Hepatic stellate cell (primary cell): ENCODE measurements at places on chromosomes 3 and 15.

DNA sequence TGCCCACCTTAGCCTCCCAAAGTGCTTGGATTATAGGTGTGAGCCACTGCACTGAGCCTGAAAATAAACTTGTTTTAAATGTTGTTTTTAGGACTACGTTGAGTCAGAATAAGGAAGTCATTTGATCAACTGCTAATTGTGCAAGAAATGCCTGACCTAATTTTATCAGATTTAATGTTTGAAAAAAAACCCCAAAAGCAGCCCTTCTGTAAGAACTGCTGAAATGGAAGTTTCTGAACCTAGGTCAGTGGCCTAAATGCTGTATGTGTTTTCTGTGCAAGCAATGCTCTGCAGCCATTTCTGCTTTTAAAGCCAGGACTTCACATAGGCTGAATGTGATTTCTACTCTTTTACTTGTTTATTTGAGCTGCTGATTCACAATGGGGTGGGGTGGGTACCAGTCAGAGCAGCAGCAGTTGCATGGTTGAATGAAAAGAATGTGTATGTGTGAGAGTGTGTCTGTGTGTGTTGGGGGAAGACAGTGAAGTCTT lies 6.6 kb downstream of the GPX1 start:
- DNase-seq = peak; percentile 92

GRCh38 chr3:129602309-129602708 lies 4.2 kb downstream of the PLXND1 start:
- no peak for DNase-seq

GRCh38 chr15:50907601-50908208 lies 778 bp upstream of the AP4E1 start:
- no peak for DNase-seq

DNA sequence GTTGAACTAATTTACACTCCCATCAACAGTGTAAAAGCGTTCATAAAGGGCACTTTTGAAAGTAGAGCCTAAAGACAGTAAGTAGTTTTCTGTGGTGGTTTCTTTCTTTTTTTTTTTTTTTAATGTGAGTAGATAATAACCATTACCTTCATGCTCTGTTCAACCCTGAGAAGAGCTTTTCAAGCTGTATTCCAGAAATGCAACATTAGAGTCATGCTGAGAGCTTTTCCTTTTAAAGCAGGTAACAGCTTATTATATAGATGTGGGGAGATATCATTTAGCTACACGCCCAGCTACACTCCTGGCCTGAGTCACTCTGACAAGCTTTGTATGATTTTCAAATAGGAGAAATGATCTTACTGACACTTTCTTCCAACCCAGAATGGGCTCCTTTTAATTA lies 96.2 kb upstream of the ARHGEF26 start:
- no peak for DNase-seq

GRCh38 chr3:134708671-134709070 lies 57.8 kb upstream of the KY start:
- no peak for DNase-seq

DNA sequence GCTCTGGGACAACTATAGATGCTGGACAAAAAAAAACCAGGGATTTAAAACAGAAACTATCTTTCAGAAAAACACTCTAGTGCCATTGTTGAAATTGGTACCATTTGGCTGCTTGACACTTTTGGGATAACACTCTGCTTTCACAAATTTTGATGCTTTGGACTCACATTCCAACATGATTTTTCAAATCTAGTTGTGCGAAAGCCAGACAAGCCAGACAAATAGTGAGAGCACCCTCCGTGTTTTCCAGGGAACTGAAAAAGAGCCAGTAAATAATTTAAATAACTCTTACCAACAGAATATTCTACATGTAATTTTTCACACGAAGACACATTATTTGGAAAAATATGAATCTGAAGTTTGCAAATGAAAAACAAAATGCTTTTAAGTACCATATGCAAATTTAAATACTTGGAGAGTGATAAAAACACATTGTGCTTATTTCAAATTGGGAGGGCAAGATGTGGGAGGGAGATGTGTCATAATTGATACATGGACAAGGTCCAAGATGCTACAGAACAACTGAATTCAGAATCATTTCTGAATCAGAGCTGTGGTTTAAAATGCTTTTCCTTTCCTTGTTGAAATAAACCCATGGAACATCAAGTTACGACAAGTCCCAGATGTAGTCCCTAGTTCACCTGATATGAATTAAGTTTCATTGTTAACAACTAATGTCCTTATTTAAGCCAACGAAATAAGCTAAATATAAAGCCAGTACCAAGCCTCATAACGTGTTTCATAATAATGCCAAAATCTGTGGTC lies 144.2 kb upstream of the SOX2 start:
- DNase-seq = no peak

DNA sequence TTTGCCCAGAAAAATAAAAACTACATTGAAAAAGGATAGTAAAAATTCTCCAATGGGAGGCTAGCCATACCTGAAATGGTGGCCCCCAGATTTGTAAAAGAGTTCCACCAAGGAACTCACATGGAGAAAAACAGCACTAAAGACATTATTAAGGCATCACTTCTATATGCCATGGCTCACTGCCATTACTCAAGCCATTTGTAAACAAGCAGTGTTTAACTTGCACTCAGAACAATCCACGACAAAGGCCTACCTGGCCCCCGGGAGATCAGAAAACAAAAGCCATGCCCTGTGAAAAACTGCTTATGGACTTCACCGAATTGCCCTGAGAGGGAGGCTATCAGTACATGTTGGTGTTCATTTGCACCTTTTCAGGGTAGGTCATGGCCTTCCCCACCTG lies 19.6 kb downstream of the CCR8 start:
- DNase-seq = no peak

- no peak for DNase-seq
These were observed 171.8 kb downstream of the POTEB3 start for GRCh38 chr15:21268436-21268940.

DNA sequence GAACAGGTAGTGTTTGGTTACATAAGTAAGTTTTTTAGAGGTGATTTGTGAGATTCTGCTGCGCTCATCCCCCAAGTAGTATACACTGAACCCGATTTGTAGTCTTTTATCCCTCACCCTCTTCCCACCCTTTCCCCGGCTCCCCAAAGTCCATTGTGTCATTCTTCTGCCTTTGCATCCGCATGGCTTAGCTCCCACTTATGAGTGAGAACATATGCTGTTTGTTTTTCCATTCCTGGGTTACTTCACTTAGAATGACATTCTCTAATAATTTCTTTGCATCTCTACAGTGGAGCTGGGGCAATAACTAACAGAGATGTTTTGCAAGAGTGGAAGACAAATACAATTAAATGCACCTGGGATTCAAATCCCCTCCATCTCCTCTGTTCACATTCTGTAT lies 93.2 kb downstream of the TP63 start:
- no peak for DNase-seq

- no peak for DNase-seq
These were observed 52.6 kb downstream of the CCK start for GRCh38 chr3:42213417-42213816.

- DNase-seq = no peak
These were observed 9.8 kb downstream of the CSK start for GRCh38 chr15:74791667-74792066.

- no peak for DNase-seq
These were observed 20.4 kb downstream of the SYNM start for GRCh38 chr15:99125061-99125891.

DNA sequence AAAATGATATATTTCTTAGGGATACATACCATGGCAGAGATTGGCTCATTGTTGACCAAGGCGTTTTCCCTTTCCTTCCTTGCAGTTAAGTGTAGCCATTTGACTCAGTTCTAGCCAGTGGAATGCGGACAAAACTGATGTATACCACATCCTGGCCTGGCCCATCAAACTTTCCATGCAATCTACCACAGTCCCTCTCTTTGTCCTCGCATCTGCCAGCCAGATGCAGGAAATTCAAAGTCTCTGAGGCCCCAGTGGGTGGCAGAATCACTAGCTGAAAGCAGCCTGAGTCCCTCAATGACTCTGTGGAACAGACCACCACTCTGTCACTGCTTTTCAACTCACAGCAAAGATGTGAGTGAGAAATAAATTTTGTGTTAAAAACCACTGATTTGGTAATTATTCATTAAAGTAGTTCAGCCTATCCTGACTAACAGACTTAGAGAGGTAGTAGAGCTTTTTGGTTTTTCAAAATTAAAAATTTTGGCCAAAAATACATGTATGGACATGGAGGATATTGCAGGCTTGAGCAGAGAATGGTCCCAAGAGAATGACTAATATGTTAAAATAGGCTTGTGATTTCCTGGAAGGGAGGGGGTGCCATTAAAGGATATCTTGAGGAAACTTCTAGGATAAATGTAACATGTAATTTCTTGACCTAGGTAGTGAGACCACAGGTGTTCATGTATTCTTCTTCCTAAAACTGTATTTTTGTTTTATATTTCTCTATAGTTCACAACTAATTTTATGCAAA lies 10.9 kb downstream of the LRRFIP2 start:
- DNase-seq = peak; percentile 24

GRCh38 chr15:80485370-80486164 lies 81.4 kb downstream of the ARNT2 start:
- no peak for DNase-seq

DNA sequence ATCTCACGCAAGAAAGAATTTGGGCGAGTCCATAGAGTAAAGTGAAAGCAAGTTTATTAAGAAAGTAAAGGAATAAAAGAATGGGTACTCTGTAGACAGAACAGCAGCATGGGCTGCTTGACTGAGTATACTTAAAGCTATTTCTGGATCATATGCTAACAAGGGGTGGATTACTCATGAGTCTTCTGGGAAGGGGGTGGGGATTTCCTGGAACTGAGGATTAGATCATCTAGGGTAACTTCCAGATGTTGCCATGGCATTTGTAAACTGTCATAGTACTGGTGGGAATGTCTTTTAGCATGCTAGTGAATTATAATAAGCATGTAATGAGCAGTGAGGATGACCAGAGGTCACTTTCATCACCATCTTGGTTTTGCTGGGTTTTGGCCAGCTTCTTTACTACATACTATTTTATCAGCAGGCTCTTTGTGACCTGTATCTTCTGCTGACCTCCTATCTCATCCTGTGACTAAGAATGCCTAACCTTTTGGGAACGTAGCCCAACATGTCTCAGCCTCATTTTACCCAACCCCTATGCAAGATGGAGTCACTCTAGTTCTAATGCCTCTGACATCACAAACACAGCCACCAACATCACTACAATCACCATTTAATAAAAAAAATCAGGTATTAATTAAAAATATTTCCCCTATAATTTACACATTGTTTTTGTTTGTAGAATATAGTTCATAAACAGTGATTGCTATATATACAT lies 890.7 kb upstream of the EPHA6 start:
- peak; percentile 32 for DNase-seq

- DNase-seq = no peak
These were observed 20.2 kb downstream of the TMEM39A start for GRCh38 chr3:119443179-119443578.

DNA sequence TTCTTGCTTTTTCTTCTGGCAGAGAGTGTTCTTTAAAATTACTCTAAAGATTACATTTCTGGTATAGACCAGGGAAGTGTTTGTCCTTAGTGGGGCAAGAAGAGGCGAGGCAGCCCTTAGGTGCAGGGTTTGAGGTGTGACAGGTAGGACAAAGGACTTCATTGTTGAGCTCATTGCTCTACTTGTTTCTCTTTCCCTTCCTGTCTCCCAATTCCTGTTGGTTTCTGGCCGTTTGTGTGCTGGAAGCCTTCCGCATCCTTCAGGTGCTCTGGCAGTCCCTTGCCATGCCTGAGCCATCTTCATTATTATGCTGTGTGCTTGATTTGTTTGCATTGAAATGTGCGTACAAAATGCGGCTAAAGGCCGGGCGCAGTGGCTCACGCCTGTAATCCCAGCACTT lies 85.1 kb downstream of the CCK start:
- no peak for DNase-seq
